IMR-90 (cell line): ENCODE measurements at places on chromosomes 2 and 18. TPM values are rescaled to one million over a fixed set of nuclear protein-coding genes. Genes with fewer than 3 reads are reported as not detected.

GRCh38 chr2:234031207-234031606 is 19.3 kb upstream of the SPP2 start:
- H3K36me3 ChIP-seq, result no peaks in the 10 kb centered on the region
- H3K27me3 ChIP-seq, result peaks cover 2% of the 10 kb centered on the region

DNA sequence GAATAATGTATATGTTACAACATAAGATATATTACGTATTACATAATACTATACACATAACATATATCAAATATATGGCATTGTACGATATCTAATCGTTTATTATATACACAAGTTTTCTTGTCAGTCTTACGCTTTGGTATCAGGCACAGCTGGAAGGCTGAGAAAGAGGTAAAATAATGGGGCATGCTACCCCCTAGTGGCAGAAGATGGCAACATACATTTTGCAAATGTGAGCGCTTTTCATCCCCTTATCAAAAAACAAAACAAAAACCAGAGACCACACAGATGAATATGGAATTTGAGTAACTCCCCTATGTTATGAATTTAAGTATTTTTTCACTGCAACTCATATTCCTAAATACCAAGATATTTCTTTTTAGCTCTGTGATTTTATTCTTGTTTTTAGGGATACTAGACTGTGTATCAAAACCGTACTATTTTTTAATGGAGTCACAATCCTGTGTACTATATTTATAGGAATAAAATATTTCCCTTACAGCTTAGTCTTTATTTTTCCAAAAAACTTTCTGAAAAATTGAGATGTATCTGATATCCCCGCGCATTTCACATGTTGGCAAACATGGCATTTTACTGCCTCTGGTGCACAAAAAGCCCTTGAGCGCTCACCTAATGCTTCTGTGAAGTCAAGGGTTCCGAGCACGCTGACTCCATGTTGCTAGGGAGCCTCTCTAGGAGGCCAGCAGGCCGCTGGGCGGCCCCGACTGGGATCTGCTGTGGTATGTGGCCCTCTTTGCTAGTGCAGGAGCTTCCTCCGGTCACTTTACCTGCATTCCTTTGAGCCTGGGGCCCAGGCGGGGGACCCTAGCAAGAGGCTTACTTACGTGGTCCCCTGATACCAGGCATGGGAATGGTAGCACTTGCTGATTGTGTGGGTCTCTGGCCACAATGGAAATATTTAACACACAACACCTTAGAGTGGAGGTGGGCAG is 62.5 kb downstream of the SLC4A3 start:
- H3K36me3 ChIP-seq, result no peaks in the 10 kb centered on the region
- H3K27me3 ChIP-seq, result peaks cover 2% of the 10 kb centered on the region; the same call in 1 of the 2 replicates
- DNase-seq, result peak; percentile 74
- no peak overlapping the region for H3K27ac ChIP-seq
- H3K4me3 ChIP-seq, result no peak overlapping the region

- no peak overlapping the region for H3K27ac ChIP-seq
- H3K4me3 ChIP-seq, result no peak overlapping the region
- H3K4me1 ChIP-seq, result peaks cover 7% of the 10 kb centered on the region
- H3K27me3 ChIP-seq, result peaks cover 8% of the 10 kb centered on the region
Observed at GRCh38 chr2:241966647-241967466, 97.3 kb downstream of the RTP5 start.

Gene C2orf78
- polyA plus RNA-seq, result 0.03 TPM in 1 of 2 replicates, not detected in the other

Gene APCDD1
- 1.9 and 2.2 TPM in 2 replicates for polyA plus RNA-seq

DNA sequence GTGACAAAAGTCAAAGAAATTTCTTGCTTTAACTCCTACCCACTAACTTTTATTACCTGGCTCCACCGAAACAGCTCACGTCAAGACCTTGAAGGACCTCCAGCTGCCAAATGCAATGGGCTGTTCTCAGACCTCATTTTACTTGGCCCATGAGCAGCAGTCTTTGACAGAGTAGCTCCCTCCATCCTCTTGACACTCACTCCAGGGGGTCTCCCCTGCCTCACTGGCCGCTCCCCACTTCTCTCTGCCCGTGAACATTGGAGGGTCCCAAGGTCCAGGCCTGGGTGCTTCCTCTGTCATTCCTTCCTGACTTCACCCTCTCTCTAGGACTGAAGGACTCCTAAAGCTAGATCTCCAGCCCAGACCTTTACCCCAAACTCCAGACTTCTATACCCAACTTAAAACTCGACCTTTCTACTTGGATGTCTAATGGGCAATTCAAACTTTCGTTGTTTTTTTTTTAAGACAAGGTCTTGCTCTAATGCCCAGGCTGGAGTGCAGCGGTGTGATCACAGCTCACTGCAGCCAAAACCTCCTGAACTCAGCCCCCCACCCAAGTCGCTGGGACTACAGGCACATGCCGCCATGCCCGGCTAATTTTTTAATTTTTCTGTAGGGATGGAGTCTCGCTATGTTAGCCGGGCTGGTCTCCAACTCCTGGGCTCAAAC is 92.9 kb upstream of the ST3GAL5 start:
- no peaks in the 10 kb centered on the region for H3K36me3 ChIP-seq
- DNase-seq, result no peak
- H3K27me3 ChIP-seq, result peaks cover 26% of the 10 kb centered on the region
- H3K27ac ChIP-seq, result no peak overlapping the region

Gene SFT2D3
- 3.1 TPM in 2 replicates for polyA plus RNA-seq

GRCh38 chr18:50055488-50055887 is 139.5 kb downstream of the MYO5B start:
- no peaks in the 10 kb centered on the region for H3K4me1 ChIP-seq
- DNase-seq, result no peak
- no peaks in the 10 kb centered on the region for H3K27me3 ChIP-seq
- no peaks in the 10 kb centered on the region for H3K36me3 ChIP-seq

GRCh38 chr2:105789745-105790460 is 45.2 kb downstream of the NCK2 start:
- H3K4me1 ChIP-seq, result peaks cover 17% of the 10 kb centered on the region
- DNase-seq, result peak; percentile 74
- H3K36me3 ChIP-seq, result no peaks in the 10 kb centered on the region

Gene PRSS56
- polyA plus RNA-seq, result not detected in 2 replicates

Gene DCDC2C
- not detected in 2 replicates for polyA plus RNA-seq

- no peaks in the 10 kb centered on the region for H3K27me3 ChIP-seq
- H3K27ac ChIP-seq, result no peak overlapping the region
- H3K36me3 ChIP-seq, result peaks cover 13% of the 10 kb centered on the region
- DNase-seq, result peak; percentile 60
- H3K4me1 ChIP-seq, result no peaks in the 10 kb centered on the region
Observed at GRCh38 chr2:8761529-8762164, 75.8 kb downstream of the KIDINS220 start.

Gene RESP18
- polyA plus RNA-seq, result not detected in 2 replicates

Gene FBXO15
- 1.5 and 2.0 TPM in 2 replicates for polyA plus RNA-seq

DNA sequence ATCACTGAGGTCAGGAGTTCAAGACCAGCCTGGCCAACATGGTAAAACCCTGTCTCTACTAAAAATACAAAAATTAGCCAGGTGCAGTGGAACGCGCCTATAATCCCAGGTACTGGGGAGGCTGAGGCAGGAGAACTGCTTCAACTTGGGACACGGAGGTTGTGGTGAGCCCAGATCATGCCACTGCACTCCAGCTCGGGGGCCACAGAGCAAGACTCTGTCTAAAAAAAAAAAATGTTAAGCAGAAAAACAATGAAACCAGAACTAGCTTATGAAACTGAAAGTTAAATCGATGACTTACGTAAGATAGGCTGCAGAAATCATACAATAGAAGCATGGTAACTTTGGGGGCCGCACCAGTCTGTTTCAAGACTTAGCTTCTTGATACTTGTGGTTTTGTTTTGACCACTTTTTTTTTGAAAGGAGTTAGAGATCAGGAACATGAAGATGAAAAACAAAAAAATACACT is 6.2 kb upstream of the GPR155 start:
- H3K27me3 ChIP-seq, result peaks cover 3% of the 10 kb centered on the region; the same call in 1 of the 2 replicates
- H3K4me1 ChIP-seq, result no peaks in the 10 kb centered on the region
- H3K27ac ChIP-seq, result no peak overlapping the region

GRCh38 chr2:239106314-239106908 is 258.5 kb downstream of the TWIST2 start:
- no peak overlapping the region for H3K4me3 ChIP-seq
- H3K27ac ChIP-seq, result no peak overlapping the region
- DNase-seq, result peak; percentile 63
- H3K36me3 ChIP-seq, result peaks cover 55% of the 10 kb centered on the region
- H3K4me1 ChIP-seq, result no peaks in the 10 kb centered on the region

DNA sequence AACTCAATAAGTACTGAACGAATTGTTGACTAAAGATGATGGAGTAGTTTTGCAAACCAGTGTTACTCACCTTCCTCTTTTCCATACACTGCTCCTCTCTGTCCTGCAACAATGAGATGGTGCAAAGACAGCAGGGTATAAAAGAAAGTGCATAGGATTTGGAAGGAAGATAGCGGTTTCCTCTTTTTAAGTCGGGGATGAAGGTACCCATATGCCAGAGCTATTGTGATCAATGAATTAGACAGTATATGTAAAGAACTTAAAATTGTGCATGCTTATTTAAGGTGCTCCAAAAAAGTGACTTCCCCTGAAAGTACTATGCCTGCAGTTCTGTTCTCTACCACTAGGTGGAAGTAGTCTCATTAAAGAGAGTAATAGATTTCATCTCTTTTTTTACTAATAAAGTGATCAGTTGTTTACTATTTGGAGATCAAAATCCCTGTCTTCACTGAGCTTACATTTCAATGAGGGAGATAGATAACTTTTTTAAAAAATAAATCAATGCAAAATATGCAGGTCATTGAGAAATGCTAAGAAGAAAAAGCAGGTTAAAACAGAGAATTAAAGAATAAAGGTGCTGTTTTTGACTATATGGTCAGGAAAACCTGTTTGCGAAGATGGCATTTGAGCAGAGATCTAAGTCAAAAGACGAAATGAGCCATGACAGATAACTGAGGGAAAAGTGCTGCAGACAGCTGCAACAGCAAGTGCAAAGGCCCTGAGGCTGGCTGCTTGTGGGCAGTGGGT is 339.7 kb upstream of the SLC14A2 start:
- H3K27me3 ChIP-seq, result peaks cover 6% of the 10 kb centered on the region
- no peaks in the 10 kb centered on the region for H3K4me1 ChIP-seq
- no peak overlapping the region for H3K27ac ChIP-seq
- no peak overlapping the region for H3K4me3 ChIP-seq

DNA sequence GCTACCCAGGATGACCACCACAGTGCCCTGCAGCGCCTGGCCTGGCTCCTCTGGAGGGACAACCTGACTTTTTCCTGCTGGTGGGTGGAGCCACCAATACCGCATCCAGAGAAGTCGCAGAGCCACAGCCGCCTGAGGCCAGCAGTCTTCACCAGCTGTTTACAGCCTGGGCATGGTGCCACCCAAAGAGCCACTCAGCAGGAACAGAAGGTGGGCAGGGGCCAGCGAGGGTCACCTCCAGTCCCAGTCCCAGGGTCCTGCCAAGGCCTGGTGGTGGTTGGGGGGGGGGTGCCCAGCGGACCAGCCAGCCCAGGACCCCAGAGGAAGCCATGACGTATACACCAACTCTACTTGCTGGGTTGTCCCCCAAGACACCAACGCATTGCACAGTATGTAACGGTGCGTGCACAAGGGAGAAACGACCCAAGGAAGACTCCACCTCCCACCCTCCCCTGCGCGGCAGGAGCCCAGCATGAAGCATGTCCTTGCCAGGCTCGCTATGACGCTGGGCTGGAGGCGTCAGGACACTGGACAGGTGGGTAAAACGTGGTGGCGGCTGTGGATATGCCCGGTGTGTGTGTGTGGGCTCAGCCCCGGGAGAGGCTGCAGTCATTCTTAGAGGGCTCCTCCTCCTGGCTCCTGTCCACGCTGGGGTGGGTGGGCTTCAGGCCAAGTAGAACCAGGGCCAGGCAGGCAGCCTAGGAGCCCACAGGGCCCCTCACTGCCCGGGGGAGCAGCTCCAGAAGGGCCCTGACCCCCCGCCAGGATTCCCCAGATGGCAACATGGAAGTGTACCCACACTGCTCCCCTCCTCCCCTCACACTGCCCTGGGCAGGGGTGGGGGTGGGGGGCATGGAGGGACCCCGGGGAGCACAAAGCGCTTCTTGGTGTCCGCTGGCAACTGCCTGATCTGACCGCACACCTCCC is 49.3 kb downstream of the HS6ST1 start:
- H3K4me3 ChIP-seq, result no peak overlapping the region
- peaks cover 5% of the 10 kb centered on the region; the same call in 1 of the 2 replicates for H3K4me1 ChIP-seq
- no peak for DNase-seq

DNA sequence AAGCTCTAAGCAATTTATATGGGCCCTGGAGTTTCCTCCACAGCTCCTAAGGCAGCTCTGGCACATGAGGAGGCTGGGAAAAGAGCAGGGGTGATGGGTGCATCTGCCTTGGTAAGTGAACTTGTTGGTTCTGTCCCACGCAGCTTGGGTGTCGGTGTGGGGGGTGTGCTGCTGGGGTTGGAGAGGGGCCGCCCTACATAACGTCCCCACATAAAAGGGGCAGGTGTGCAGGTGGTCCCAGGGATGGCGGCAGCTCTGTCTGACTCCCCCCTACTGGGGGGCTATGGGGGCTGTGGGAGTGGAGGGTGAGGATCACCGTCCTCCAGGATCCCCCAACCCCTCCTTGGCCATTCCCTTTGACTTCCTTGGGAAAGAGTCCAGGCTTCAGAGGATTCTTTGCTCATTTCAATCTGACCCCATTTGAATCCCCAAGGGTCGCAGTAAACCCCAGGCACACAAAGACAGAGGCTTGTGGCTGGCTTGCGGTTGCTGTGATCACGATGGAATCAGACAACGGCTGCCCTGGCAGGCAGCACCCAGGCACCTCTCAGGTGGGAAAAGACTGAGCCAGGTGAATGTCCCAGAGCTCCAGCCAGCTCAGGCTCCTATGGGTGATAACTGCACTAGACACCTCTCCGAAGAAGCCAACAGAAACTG is 34.5 kb upstream of the CD8A start:
- no peak for DNase-seq
- H3K4me1 ChIP-seq, result no peaks in the 10 kb centered on the region
- H3K4me3 ChIP-seq, result no peak overlapping the region
- H3K36me3 ChIP-seq, result no peaks in the 10 kb centered on the region
- H3K27me3 ChIP-seq, result peaks cover 19% of the 10 kb centered on the region
- no peak overlapping the region for H3K27ac ChIP-seq

Gene SERPINB3
- polyA plus RNA-seq, result not detected in 2 replicates

DNA sequence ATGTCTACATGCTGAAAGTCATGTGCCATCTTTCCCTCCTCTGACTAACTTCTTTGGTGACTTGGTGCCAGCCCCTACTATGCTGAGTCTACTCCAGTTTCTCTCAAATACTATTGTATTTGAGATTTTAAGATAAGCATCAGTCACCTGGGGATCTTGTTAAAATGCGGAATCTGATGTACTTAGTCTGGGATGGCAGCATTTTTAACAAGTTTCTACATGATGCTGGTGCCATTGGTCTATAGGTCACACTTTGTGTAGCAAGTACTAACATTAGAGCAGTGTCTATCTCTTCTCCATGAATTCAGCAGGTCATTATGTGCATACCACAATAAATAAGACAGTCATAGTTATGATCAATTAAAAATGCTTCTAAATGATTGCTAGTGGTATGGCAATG is 106.9 kb downstream of the CERS6 start:
- no peak overlapping the region for H3K4me3 ChIP-seq
- H3K27ac ChIP-seq, result no peak overlapping the region
- H3K27me3 ChIP-seq, result no peaks in the 10 kb centered on the region
- no peaks in the 10 kb centered on the region for H3K36me3 ChIP-seq
- DNase-seq, result no peak
